Thoracic aorta (tissue), 2 donors: ENCODE measurements at places on chromosomes 3 and 15.

DNA sequence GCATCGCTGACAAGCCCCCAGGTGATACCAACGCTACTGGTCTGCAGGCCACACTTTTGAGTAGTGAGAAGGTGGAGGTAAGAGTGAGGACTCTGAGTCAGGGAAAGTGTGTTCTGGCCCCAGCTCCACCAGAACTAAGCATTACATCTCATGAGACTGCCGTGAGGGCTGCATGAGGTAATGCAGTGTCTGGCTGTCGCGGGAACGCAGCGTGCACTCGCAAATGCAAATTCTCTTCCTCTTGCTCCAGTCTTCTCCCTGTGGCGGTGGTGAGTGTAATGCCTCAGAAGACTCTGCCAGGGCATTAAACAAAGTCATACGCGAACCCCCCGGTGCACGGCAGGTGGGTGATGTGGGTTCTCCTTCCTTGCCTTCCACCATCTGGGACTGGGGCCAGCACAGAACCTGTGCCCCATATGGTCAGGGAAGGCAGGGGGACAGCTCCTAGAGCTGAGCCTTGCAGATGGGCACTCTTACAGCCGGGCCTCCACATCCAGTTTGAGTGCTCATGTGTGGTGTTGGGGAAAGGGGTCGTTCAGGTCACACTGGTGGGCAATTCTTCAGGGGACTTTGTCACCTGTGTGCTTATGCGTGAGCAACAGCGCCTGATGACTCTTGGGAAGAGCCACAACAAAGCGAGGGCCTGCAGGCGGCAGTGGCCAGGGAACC is 175.8 kb downstream of the XXYLT1 start:
- DNase-seq: no peak
- no peaks in the 10 kb centered on the region for H3K36me3 ChIP-seq
- H3K4me1 ChIP-seq: peaks cover 14% of the 10 kb centered on the region
- H3K27me3 ChIP-seq: no peaks in the 10 kb centered on the region
- H3K27ac ChIP-seq: no peak overlapping the region
- H3K4me3 ChIP-seq: no peak overlapping the region

DNA sequence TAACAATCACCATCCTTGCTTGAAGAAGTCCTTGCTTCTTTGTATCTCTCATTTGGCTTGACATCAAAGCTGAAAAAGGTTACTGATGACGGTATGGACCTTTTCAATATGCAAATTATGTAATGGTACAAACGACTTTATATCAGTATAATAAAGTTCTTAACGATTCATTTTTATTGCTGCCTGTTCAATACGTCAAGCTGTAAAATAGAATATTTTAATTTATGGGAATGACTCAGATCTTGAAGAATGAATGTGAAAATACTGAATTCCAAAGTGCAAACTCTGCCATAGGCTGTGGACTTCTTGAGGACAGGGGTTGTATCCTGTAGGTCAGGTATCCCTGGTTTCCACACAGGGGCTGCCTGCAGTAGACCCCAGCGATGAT is 156.2 kb downstream of the PLCL2 start:
- peaks cover 2% of the 10 kb centered on the region for H3K36me3 ChIP-seq

DNA sequence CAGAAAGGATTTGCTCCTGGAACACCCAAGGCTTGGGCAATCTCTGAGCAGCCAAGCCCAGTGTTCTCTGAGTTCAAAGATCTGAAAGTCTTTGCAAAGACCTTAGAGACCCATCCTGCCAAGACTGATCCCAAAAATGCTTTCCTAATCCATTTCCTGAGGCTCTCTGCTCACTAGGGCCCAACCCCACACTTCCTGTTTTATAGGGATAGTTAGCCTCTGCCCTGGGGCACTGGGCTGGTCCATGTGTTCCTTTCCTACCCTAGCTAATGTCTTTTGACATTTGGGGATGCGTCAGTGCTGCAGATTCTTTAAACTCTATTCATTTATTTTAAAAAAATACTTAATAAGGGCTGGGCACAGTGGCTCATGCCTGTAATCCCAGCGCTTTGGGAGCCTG is 372.7 kb downstream of the ROBO2 start:
- no peaks in the 10 kb centered on the region for H3K4me1 ChIP-seq
- no peaks in the 10 kb centered on the region for H3K36me3 ChIP-seq
- no peak for DNase-seq
- no peak overlapping the region for H3K4me3 ChIP-seq

GRCh38 chr3:111112913-111113312 is 41.3 kb downstream of the NECTIN3 start:
- H3K4me1 ChIP-seq: no peaks in the 10 kb centered on the region
- no peak overlapping the region for H3K4me3 ChIP-seq
- H3K27me3 ChIP-seq: no peaks in the 10 kb centered on the region
- H3K36me3 ChIP-seq: no peaks in the 10 kb centered on the region
- H3K27ac ChIP-seq: no peak overlapping the region

DNA sequence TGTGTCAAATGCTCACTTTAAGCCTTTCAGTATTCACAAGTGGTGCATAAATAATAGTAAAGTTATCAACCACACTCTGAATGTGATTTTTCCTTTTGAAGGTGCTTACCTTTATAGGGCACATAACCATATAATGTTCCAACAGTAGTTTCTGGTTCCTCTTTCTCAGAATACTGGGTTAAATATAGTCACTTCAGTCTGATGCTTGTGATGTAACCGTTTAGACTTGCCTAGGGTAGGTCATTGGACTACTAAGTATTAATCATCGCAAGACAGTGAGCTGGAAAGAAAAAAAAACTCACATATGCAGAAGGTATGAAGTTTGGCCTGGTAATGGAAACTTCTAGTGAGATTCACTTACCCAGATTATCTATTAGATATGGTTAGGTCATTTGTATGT is 1.9 kb downstream of the KBTBD8 start:
- H3K4me3 ChIP-seq: no peak overlapping the region
- H3K36me3 ChIP-seq: no peaks in the 10 kb centered on the region
- H3K27ac ChIP-seq: no peak overlapping the region
- H3K27me3 ChIP-seq: no peaks in the 10 kb centered on the region
- DNase-seq: no peak
- peaks cover 3% of the 10 kb centered on the region for H3K4me1 ChIP-seq

DNA sequence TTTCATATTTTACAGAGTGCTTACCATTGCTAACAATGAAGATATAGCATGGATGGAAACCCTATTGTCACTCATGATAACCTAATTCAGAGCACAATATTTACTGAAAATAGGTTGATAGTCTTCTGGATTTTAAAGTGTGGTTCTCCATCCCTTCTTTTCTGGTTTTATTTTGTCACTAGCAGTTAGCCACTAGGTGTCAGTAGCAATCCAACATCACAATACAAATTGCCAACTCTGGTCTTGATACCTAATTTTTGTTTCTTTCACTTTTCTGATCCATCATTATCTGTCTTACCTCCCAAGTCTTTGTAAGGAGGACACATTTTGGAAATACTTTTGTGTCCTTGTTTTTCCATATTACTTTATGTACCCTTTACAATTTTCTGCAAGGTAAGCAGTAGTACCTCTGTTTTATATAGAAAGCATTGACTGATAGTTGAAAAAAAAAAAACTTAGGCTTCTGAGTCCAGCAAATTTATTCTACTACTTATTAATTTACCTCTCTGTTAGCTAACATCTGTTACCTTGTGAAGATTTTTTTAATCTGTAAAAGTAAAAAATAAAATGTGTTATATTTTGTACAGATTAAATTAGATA is 28.3 kb upstream of the CRYBG3 start:
- no peaks in the 10 kb centered on the region for H3K27me3 ChIP-seq
- no peak overlapping the region for H3K27ac ChIP-seq
- H3K4me1 ChIP-seq: no peaks in the 10 kb centered on the region
- no peak for DNase-seq

DNA sequence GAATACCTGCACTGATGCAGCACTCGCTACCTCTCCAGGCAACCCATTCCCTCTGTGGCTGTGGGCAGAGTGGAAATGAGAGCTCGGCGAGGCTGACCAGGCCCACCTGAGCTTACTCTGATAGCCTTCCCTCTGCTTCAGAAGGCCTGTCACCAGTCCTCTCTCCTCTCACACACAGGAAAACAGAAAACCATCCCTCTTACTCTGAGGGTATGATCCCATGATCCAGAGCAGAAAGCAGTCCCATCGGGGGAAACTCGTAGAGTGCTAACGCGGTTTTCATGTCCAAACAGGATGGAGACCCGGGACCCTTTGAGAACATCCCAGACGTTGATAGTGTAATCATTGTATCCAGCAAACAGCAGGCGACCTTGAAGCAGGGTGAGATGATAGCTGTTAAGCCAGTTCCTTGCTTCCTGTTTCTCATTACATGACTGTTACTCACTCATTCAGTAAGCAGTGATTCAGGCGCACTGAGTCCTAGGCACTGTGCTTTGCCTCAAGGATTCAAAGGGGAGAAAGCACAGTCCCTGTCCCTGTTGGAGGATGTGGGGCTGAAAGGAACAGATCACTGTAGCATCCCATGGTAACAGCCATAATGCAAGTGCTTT is 11.8 kb upstream of the BCL2L10 start:
- no peak overlapping the region for H3K27ac ChIP-seq
- no peaks in the 10 kb centered on the region for H3K27me3 ChIP-seq
- H3K36me3 ChIP-seq: peaks cover 5% of the 10 kb centered on the region
- no peak for DNase-seq
- H3K4me1 ChIP-seq: no peaks in the 10 kb centered on the region

DNA sequence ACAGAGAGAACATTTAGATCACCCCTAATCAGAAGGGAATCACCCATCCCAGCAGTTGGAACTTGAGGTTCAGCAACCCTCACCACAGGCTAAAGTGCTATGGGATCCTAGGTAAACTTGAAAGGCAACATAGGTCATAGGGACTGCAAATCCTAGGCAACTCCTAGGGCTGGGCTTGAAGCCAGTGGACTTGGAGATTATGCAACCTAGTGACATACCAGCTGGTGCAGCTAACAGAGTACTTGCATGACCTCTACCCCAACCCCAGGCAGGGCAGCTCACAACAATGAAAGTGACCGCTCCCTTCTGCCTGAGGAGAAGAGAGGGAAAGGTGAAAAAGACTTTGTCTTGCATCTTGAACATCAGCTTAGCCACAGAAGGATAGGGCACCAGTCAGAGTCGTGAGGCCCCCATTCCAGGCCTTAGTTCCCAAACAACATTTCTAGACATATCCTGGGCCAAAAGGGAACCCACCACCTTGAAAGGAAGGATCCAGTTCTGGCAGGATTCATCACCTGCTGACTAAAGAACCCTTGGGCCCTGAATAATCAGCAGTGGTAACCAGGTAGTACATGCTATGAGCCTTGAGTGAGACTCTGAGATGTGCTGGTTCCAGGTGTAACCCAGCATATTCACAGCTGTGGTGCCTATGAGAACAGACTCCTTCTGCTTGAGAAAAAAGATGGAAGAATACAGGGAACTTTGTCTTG is 37.6 kb upstream of the FBN1 start:
- no peak for DNase-seq
- no peaks in the 10 kb centered on the region for H3K27me3 ChIP-seq
- H3K36me3 ChIP-seq: no peaks in the 10 kb centered on the region

DNA sequence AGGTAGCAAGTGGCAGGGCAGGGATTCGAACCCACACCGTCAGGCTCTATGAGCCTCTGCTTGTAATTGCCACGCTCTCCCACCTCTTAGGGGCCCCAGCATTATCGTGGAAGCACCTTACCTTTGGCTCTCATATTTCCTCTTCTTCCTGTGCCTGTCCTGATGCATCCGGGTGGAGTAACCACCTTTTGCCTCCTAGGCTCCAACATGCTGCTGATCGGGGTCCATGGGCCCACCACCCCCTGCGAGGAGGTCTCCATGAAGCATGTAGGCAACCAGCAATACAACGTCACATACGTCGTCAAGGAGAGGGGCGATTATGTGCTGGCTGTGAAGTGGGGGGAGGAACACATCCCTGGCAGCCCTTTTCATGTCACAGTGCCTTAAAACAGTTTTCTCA is 40.4 kb downstream of the DNASE1L3 start:
- no peak overlapping the region for H3K4me3 ChIP-seq
- no peak for DNase-seq
- peak overlapping the region; percentile 7 for H3K27ac ChIP-seq
- no peaks in the 10 kb centered on the region for H3K27me3 ChIP-seq
- peaks cover 23% of the 10 kb centered on the region for H3K36me3 ChIP-seq
- peaks cover 17% of the 10 kb centered on the region for H3K4me1 ChIP-seq

GRCh38 chr15:52788099-52788986 is 1.8 kb downstream of the ONECUT1 start:
- H3K27ac ChIP-seq: no peak overlapping the region
- no peaks in the 10 kb centered on the region for H3K36me3 ChIP-seq
- H3K27me3 ChIP-seq: peaks cover 52% of the 10 kb centered on the region
- no peak for DNase-seq
- H3K4me1 ChIP-seq: peaks cover 26% of the 10 kb centered on the region

DNA sequence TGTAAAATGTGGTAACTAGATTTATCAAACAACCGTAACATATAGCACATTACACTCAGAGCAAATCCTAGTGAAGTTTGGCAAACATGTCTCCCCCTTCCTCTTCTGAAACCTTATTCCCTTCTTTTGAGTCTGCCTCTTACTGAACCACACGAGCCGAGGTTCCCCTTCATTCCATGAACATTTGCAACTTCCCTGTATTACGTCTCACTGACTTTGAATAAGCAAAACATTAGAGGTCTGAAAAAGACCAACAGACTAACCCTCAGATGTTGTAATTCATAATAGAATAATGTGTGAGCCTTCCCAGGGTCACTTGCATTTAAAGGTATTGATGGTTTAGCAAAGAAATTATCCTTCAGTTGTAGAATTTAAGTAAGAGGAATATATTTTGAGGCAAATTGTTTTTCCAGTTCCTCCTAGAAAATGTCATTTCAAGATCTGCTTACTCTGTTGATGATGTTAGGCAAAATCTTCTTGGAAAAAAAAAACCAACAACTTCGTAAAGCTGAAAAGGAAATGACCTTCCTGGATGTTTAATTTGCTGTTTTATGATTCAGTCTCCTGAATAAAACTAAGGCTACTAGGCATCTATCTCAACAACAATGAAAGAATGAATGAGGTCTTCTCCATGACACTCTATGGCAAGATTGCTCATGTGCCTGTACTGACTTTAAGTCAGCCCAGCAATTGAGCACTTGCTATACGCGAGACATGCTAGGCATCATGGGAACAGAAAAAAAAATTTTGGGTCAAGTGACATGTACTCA is 296.9 kb upstream of the NECTIN3 start:
- no peaks in the 10 kb centered on the region for H3K36me3 ChIP-seq
- no peak overlapping the region for H3K4me3 ChIP-seq
- no peak for DNase-seq
- H3K27ac ChIP-seq: no peak overlapping the region
